ENCODE measurements at places on chromosomes 5 and 9. TPM values are rescaled to one million over a fixed set of nuclear protein-coding genes. Genes with fewer than 3 reads are reported as not detected.

DNA sequence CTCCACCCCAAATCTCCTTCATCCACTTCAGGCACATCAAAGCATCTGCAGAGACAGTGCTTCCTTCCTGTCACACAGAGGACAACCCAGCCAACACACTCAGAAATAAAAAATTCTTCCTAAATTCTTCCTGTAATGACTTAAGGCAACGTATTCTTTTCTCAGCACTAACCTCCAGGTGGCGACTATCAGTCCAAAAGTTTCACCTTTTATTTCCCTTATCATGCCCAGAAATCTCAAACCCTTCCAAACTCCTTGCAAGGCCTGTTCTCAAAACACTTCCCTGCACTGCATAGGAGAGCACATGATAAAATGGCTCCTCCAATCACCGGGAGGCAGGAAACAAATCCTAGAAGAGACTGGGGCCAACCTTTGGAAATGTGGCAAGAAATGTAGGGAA is 35.1 kb downstream of the SLIT3 start:
- no peak for DNase-seq

DNA sequence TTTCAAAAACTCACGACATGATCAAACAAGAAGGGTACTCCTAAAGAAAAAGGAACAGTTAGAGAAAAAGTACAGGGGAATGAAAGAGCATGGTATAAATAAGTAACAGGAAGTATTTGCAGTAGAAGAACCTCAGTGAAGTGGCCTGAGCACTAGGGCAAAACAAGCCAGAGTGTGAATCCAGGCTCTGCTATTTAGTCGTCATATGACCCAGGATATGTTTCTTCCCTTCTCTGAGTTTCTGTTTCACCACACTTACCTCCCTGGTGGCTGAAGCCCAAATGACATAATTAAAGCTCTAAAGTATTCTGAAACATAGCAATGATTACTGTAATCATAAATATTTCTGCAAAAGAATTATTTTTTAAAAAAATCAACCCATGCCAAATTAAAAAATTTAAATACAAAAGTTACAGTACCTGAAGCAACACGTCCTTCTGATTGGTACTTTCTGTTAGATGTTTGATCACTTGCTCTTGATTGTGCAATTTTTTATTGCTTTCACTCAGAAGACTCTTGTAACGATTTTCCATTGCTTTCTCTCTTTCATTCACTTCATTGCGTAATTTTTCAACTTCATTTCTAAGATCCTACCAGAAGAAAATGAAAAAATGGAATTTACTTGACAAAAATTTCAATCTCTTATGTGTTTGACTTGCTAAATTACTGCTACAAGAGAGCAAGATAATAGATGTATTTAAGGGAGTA is 88.9 kb downstream of the CDK5RAP2 start:
- no peak for DNase-seq

Gene ECM2
- total RNA-seq = not detected

DNA sequence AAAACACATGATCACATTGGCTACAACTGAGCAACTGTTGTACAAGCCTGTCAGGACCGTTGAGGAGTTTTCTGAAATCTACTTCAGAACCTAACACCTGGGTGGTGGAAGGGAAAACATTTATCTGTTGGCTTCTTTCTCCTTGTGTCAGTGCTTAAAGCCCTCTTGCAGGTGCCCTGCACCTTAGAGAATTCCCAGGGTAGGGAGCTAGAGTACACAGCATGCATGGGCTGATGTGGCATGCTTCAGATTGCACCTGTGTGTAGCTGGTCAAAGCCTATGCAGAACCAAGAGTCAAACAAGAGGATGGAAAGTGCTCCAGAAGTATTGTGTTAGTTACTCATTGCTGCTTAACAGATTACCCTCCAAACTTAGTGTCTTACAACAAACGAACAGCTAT is 33.6 kb upstream of the ZBED3 start:
- no peak for DNase-seq

Gene IFNA7
- total RNA-seq = not detected

GRCh38 chr9:23431459-23431858 is 394.6 kb downstream of the ELAVL2 start:
- no peak for DNase-seq

Gene PCDHB16
- not detected for total RNA-seq

GRCh38 chr9:7209016-7209715 is 451.4 kb downstream of the KDM4C start:
- no peak for DNase-seq

- no peak for DNase-seq
Measured at GRCh38 chr5:142360051-142360498, 35.3 kb upstream of the SPRY4 start.

Gene GPRIN1
- 0.57 TPM for total RNA-seq

DNA sequence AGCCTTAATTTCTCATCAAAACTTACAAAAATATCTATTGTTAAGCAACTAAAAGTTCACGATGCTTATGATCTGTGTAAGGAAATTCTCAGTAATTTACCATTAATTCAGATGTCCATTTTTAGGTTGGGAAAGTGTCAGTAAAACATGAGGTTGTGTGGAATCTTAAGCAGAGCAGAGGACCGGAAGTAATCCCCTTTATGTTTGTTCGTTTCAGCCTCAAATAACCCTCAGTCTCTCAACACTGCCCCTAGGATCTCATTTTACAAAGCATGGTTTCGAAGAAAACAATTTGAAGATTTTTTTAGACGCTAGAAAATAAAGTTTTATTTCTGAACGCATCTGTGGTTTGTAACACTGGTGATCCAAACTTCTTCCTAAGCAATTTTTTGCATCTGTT is 504.2 kb downstream of the MAT2B start:
- no peak for DNase-seq

- DNase-seq = peak; percentile 41
Measured at GRCh38 chr9:126301985-126302603, 24.5 kb upstream of the MVB12B start.

Gene ADAM19
- total RNA-seq = 140 TPM

DNA sequence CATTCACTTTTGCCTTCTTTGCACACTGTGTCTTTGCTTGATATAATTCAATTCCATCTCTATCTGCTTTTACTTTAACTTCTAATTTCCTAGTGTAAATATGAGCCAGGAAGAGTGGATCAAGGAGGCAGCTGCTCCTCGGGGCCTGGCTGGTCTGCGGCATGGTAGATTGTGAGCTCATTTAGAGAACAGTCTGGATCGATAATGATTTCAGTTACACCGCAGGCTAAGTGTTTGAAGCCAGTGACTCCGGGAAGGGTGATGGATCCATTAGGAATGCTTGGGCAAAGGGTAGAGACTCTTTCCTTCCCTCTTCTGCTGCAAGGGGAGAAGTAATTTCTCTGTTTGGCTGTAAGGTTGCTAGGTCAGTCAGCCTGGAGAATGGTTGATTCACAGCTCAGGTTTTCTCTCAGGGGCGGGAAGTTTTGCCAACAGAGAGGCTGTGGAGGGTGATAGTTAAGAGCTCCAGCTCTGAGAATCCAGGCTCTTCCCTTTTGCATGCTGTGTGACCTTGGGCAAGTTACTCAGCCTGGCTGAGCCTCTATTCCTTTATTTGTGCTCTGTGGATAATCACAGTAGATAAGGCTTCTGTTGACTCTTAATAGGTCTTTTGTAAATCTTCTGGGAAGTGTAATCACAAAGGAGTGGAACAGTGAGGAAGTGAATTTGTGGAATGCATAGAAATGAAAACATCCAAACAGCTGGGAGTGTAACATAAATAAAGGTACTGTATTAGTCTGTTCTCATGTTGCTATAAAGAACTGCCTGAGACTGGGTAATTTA is 99.1 kb downstream of the PTTG1 start:
- DNase-seq = no peak

GRCh38 chr5:63400079-63400478 is 562.2 kb downstream of the HTR1A start:
- DNase-seq = no peak

DNA sequence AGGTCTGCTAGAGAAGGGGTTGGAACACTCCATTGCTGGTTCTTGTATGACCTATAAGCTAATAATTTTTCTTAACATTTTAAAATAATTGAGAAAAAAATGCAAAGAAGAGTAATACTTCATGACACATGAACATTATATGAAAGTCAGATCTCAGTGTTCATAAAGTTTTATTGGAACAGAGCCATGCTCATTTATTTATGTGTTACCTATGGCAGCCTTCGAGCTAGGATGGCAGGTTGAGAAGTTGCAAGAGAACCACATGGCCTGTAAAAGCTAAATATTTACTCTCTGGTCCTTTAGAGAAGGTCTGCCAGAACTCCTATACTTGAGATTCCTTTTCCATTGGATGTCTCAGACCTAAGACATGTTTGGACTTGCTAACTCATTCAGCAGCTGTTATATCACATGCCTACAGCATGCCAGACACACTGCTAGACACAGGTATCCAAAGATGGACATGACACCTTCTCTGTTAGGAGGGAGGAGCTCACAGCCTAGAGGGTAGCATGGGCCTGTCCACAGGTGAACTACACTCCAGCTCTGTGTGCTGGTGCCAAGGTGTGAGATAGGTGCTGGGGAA is 304.3 kb downstream of the ARHGAP26 start:
- no peak for DNase-seq

GRCh38 chr5:77849308-77849900 is 73.3 kb upstream of the TBCA start:
- DNase-seq = no peak

DNA sequence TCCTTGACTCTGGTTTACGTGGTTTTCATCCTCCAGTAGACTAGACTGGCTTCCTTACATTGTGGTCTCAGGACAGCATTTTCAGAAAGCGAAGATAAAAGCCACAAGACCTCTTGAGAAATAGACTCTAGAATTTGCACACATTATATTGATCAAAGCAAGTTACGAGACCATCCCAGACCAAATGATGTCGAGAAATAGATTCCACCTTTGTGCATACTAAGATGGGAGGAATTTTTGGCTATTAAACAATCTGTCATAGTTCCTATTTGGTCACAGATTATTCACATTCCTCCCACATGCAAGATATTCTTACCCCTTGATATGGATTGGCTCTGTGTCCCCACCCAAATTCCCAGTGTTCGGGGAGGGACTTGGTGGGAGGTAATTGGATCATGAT is 65.6 kb downstream of the TEX10 start:
- DNase-seq = no peak

GRCh38 chr5:131595088-131596033 is 39.7 kb downstream of the RAPGEF6 start:
- DNase-seq = no peak

GRCh38 chr5:113064806-113065205 is 88.2 kb downstream of the DCP2 start:
- no peak for DNase-seq

- no peak for DNase-seq
Measured at GRCh38 chr9:71704796-71705195, 63.5 kb downstream of the CEMIP2 start.

DNA sequence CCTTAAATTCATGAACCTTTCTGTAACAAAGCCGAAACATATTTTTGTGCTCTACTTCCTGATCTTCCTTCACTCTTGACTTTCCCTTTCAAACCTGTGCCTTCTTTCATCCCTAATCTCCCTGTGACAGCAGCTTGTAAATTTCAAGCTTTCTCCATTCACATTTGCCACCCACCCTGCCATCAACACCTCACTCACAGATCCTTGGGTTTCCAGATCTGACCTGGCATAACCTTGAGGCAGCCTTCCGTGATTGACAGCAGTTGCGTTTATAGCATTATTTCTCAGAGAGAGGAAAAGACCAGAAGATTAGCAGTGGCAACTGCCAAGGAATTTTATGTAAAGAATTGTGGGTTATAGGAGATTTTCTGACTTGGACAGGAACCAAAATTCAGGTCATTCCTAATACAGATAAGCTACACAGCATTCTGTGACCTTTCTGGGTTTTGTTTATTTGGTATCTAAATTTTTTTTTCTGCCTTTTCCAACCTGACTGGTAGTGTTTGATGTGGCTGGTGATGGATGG is 260.0 kb downstream of the NR2F1-AS1 start:
- no peak for DNase-seq

Gene PCDHGA5
- 0.16 TPM for total RNA-seq

- DNase-seq = no peak
Measured at GRCh38 chr5:173969167-173970049, 19.6 kb upstream of the C5orf47 start.

Gene BSPRY
- not detected for total RNA-seq

Gene PRUNE2
- total RNA-seq = not detected

Gene MCC
- 2.2 TPM for total RNA-seq

Gene PIP5K1B
- total RNA-seq = 0.99 TPM

- no peak for DNase-seq
Measured at GRCh38 chr5:165076686-165077085, 1571.3 kb downstream of the MAT2B start.

GRCh38 chr9:21669701-21670100 is 132.7 kb upstream of the MTAP start:
- no peak for DNase-seq

GRCh38 chr5:133496631-133497030 is 115.7 kb downstream of the FSTL4 start:
- no peak for DNase-seq

DNA sequence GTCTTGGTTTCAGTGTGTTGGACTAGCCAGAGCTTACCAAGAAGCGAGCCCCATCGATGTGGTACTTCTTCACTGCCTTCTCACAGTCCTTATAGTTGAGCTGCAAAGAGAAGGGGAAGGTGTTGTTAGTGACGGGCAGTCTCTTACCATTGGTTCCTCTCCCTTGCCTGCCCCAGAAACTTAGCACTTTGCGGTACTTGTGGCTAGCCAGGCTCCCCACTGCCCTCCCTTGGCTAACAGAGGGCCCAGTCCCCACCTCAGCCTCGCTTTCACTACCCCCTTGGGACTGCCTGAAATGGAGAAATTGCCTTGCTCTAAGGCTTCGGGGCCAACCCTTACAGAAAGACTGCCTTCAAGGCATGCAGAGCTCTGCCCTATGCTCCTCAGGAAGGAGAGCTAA is 4.3 kb downstream of the LCP2 start:
- DNase-seq = no peak

Gene TNFSF8
- 47.6 TPM for total RNA-seq

- DNase-seq = no peak
Measured at GRCh38 chr5:164207646-164208045, 702.2 kb downstream of the MAT2B start.
